ENCODE measurements at places on chromosomes 13 and 19. TPM values are rescaled to one million over a fixed set of nuclear protein-coding genes. Genes with fewer than 3 reads are reported as not detected.

GRCh38 chr19:46954993-46955812 lies 64.4 kb upstream of the NPAS1 start:
- no peak overlapping the region for H3K4me3 ChIP-seq
- H3K4me1 ChIP-seq, result peaks cover 28% of the 10 kb centered on the region
- H3K36me3 ChIP-seq, result no peaks in the 10 kb centered on the region
- H3K27ac ChIP-seq, result peak overlapping the region; percentile 48

GRCh38 chr13:27857282-27857681 lies 62.5 kb upstream of the PDX1 start:
- H3K27ac ChIP-seq, result no peak overlapping the region
- no peaks in the 10 kb centered on the region for H3K36me3 ChIP-seq
- no peaks in the 10 kb centered on the region for H3K27me3 ChIP-seq
- no peak for DNase-seq

GRCh38 chr19:38877781-38878574 lies at the start of gene RINL:
Gene RINL, minus strand, starts transcription at chr19:38878275. Its CDS starts 1,533 bp downstream, at chr19:38876742.
- no peak within 1 kb of the TSS for H3K4me3 ChIP-seq
- H3K27ac ChIP-seq, result peak within 1 kb of the TSS; percentile 5
- no peaks in the 10 kb centered on the region for H3K36me3 ChIP-seq
- DNase-seq, result no peak
- no peaks in the 10 kb centered on the region for H3K27me3 ChIP-seq

- peaks cover 51% of the 10 kb centered on the region for H3K4me1 ChIP-seq
- H3K4me3 ChIP-seq, result peak overlapping the region; percentile 45
- H3K27me3 ChIP-seq, result no peaks in the 10 kb centered on the region
- H3K36me3 ChIP-seq, result no peaks in the 10 kb centered on the region
Observed at GRCh38 chr19:2060884-2061494, 9.9 kb upstream of the MKNK2 start.

DNA sequence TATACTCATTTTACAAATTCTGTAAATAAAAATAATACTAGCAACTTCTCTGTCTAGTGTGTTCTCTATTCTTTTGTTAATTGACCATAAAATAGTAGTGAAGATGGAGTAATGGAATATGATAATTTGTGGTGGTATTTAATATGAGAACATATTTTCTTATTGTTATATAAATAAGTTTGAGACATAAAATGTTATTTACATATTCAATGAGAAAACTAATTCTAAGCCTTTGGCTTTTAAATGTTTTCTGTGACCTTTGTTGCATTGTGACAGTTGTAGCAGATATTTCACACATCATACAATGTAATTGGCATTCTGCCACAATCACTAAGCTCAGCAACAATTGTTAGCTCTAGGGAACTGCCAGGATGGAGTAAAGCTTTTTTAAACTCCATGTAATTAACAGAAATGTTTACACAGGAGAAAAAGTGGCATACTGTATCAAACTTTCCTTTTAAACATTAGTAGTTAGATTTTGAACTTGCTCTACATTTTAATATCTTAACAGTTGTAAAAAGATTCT lies 562.1 kb upstream of the PCDH9 start:
- H3K27ac ChIP-seq, result no peak overlapping the region
- no peaks in the 10 kb centered on the region for H3K27me3 ChIP-seq
- no peak for DNase-seq
- H3K4me1 ChIP-seq, result no peaks in the 10 kb centered on the region
- H3K36me3 ChIP-seq, result no peaks in the 10 kb centered on the region

DNA sequence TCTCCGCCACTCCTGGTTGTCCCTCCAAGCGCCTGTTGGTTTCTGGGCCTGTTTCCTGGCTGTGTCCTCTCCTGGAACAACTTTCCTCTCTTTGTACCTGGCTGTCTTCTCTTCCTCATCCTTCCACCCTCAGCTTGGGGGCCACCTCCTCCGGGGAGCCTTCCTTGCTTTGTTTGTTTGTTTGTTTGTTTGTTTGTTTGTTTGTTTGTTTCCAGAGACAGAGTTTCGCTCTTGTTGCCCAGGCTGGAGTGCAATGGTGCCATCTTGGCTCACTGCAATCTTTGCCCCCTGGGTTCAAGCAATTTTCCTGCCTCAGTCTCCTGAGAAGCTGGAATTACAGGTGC lies 6.6 kb upstream of the TCF3 start:
- H3K36me3 ChIP-seq, result no peaks in the 10 kb centered on the region
- H3K27me3 ChIP-seq, result no peaks in the 10 kb centered on the region
- DNase-seq, result no peak
- H3K4me3 ChIP-seq, result no peak overlapping the region

- no peak for DNase-seq
- H3K27me3 ChIP-seq, result no peaks in the 10 kb centered on the region
- H3K27ac ChIP-seq, result no peak overlapping the region
- no peak overlapping the region for H3K4me3 ChIP-seq
- H3K4me1 ChIP-seq, result no peaks in the 10 kb centered on the region
Observed at GRCh38 chr19:56720281-56720680, 48.7 kb upstream of the ZNF835 start.

DNA sequence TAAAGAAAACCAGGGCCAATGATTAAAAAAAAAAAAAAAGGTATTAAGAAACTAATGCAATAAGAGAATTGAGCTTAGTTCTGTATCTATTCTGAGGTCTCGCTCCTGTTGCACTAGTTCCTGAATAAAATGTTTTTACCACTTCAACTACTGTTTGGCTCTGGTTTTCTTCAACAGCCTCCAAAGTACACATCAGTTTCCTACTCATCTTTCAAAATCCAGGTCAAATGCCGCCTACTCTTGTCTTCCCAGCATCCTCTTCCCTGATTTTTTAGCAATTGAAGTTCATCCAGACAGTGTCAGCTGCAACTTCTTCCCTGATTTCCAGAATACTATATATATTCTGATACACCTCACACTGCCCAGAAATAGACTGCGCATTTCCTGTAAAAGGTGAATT lies 1.4 kb upstream of the RCBTB1 start:
- DNase-seq, result no peak
- H3K4me3 ChIP-seq, result no peak overlapping the region
- peaks cover 7% of the 10 kb centered on the region for H3K4me1 ChIP-seq

The PBX4 gene
- total RNA-seq, result 8.3 TPM

The LILRA1 gene
- total RNA-seq, result not detected

The CEACAM20 gene
- not detected for total RNA-seq

The KL gene
- total RNA-seq, result 0.28 TPM
